ENCODE measurements at places on chromosomes 4 and X.

DNA sequence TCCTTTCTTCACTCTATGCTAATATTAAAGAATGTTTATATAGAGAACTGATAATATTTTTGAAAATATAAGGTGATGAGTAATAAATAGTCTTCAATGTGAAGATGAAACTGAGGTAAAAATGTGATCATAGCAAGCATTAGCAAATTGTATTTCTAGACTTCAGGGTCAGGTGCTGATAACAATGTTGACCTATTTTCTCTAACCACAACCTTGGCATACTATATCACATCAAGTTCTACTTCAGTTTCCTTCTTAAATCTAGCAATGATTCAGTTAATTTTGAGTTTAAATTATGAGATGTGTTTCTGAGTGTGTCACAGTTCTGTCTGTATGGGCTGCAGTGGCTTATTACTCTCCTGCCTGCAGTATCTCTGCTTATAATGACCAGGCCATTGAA is 209.4 kb downstream of the RAPGEF2 start:
- DNase-seq, result no peak

- DNase-seq, result no peak
These were observed 24.4 kb upstream of the RP2 start for GRCh38 chrX:46812445-46812844.

- DNase-seq, result no peak
These were observed 77.2 kb upstream of the TLR3 start for GRCh38 chr4:185991770-185992169.

GRCh38 chr4:54930226-54930625 is 195.2 kb downstream of the KDR start:
- no peak for DNase-seq

- no peak for DNase-seq
These were observed 69.4 kb downstream of the DCHS2 start for GRCh38 chr4:154422152-154422551.

GRCh38 chr4:158444621-158445020 is 77.1 kb upstream of the RXFP1 start:
- DNase-seq, result no peak

- no peak for DNase-seq
These were observed 22.5 kb downstream of the BMX start for GRCh38 chrX:15523088-15523487.

DNA sequence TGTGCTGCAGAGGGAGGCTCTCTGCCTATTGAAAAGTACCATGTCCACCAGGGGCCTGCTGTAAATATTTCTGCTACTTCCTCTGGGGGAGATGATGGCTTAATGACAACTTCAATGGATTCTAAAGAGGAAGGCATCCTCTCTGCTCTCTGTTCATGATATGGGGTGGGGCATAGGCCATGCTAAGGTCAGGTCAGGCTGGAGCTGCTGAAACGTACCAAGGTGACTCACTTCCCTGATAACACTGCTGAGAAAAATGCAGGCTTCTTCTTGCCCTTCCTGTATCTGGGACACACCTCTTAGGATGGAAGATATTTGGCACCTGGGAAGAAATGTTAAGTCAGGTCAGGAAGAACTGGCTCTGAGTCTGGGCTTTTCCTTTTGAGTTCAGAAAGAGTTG is 31.5 kb downstream of the HS3ST1 start:
- no peak for DNase-seq

- DNase-seq, result no peak
These were observed 12.9 kb downstream of the PCDH18 start for GRCh38 chr4:137519406-137519805.

DNA sequence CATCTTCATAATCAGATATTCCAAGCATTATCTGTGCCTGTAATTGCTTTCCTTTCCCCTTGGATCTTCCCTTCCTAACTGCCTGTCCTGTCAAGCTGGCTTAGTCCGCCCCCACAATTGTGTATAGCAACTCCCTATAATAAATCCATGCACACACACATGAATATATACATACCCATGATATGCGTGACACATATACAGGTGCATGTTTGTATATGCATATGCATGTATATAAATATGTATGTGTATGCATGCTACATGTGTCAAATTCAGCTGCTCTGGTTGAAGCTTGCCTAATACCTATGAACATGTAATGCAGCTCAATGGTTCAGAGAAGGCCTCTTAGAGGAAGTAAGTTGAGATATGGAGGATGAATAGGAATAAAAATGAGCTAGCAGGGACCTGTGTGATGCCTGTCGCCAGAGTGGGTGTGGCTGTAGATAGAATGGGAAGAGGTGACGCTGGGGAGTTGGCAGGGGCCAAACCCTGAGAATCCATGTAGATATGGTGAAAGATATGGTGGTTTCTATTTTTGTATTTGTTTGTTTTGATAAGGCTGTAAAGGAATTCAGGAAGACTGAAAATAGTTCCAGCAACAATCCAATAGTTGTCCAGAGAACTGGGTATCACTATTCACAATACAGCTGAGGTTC is 595.0 kb upstream of the BOD1L1 start:
- no peak for DNase-seq

DNA sequence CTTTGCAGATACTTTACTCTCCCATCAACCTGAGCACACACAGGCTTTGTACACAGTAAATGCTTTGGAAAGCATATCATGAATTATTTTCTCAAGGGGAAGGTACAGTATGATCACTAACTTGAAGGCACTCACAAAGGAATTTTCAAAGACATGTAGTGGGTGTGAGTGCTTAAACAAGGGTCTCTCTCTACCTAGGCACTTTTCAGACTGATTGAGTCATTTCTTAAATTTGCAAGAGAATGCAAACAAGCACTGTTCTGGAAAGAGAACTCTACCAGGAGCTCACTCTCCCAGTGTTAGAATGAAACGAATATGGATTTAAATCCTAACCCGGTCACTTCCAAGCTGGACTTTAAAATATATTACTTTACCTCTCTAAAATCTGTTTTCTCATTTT is 85.7 kb downstream of the MAML3 start:
- DNase-seq, result no peak

GRCh38 chr4:146245246-146245645 is 30.9 kb downstream of the REELD1 start:
- DNase-seq, result no peak

DNA sequence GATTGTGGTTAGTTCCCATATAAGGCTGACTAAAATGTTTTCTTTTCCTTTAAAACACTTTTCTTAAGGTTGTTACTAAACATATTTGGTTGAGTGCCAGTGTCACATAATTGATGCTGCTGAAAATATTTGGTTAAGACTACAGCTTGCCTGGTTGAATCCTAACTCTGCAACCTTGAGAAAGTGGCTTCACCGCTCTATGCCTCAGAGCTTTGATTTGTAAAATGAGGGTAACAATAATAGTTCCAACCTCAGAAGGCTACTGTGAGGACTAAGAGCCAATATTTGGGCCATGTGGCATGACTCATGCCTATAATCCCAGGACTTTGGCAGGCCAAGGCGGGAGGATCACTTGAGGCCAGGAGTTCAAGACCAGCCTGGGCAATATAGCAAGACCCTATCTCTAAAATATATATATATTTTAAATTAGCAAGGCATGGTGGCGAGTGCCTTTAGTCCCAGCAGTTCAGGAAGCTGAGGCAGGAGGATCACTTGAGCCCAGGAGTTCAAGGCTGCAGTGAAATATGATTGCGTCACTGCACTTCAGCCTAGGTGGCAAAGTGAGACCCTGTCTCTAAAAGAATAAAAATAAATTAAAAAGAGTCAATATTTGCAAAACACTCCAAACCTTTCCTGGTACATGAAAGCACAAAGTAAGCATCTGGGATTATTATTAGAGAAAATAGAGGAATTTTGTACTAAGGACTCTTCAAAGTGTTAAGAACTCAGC is 7.1 kb upstream of the NEIL3 start:
- DNase-seq, result no peak

GRCh38 chr4:2794486-2795299 is 1.8 kb downstream of the SH3BP2 start:
- no peak for DNase-seq

GRCh38 chrX:153873282-153874084 is 12.5 kb downstream of the L1CAM start:
- DNase-seq, result no peak

GRCh38 chrX:136694431-136695087 is 46.6 kb downstream of the CD40LG start:
- DNase-seq, result no peak

DNA sequence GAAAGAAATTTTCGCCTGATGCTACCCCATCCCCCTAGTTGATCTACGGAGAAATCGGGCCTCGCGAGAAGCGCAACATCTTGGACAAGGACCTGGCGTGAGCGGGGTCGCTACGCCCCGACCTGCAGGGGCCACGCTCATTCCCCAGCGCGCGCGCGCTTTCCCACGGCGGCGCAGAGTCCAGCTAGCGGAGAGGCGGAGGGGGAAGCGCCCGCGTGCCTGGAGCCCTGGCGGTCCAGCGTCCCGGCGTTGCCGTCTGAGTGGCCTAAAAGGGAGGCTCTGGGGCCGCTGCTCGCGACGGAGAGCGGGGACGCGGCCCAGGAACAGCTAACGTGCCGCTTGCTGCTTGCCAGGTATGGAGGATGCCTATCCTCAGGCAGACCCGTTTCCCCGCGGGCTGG is 6.0 kb upstream of the SOX3 start:
- no peak for DNase-seq

DNA sequence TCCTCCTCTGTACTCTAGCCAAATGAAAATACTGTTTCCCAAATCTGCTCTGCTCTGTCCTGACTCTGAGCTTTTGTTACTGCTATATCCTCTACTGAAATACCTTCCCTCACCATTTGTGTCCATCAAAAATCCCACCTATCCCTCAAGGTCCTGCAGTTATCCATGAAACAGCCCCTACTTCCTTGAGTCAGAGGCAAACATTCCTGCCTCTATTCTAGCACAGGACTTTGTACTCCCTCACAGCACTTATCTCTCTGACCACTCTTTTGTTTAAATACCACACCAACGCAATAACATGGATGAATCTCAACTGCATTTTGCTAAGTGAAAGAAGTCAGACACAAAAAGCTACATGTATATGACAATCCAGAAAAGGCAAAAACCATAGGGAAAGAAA is 10.5 kb upstream of the RNF128 start:
- no peak for DNase-seq

- DNase-seq, result no peak
These were observed 58.7 kb downstream of the MAD2L1 start for GRCh38 chr4:120007896-120008436.

GRCh38 chr4:127284236-127284635 is 348.5 kb upstream of the INTU start:
- no peak for DNase-seq

GRCh38 chr4:138308356-138308755 is 66.2 kb upstream of the SLC7A11 start:
- DNase-seq, result no peak

DNA sequence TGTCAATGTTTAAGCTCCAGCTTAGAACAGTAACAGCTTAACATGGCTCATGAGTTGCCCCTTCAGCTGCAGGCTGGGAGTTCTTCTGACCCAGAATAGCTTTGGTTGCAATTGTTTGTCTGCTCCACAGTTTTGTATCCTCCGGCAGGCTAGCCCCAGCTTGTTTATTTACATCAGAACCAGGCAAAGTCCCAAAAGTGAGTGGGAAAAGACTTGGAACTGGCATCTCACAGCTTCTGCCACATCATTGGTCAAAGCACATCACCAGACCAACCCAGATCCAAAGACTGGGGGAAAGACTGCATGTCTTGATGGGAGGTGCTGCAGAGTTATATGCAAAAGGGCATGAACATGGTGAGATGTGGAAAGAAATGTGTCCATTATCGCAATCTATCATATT is 231.2 kb upstream of the CPEB2 start:
- DNase-seq, result no peak

DNA sequence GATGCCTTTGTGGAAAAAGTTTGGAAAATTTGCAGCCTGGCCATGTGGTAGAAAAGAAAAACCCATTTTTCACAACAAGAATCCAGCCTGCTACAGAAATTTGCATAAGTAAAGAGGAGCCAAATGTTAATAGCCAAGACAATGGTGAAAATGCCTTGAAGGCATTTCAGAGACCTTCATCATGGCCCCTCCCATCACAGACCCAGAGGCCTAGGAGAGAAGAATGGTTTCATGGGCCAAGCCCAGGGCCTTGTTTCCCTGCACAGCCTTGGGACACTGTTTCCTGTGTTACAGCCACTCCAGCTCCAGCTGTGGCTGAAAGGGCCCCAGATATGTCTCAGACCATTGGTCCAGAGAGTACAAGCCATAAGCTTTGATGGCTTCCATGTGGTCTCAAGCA is 101.4 kb upstream of the LINC00632 start:
- DNase-seq, result no peak

- no peak for DNase-seq
These were observed 58.9 kb downstream of the PLAC1 start for GRCh38 chrX:134599184-134599914.

DNA sequence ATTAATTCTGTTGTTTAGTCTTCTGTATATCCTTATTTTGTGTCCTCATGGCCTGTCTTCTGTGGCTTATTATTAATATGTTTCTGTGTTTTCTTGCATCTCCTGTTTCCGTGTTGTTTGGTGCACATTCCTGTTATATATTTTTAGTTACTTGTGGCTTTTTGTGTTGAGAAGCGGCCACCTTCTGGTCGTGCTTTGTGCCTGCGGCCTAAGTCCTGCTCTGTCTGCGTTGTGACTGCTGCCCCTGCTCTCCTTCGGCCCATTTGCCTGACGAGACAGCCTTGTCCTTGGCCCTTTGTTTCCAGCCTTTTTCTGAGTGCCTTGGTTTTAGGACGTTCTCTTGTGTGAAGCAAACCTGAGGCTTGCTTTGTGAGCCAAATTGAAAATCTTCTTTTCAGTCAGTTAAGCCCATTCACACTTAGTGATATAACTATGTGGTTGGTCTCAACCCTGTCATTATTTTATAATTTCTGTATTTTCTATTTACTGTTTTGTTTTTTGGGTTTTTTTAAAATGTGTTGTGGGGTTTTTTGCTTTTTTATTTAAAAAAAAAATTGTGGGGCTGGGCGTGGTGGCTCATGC is 43.8 kb downstream of the TNIP2 start:
- no peak for DNase-seq

DNA sequence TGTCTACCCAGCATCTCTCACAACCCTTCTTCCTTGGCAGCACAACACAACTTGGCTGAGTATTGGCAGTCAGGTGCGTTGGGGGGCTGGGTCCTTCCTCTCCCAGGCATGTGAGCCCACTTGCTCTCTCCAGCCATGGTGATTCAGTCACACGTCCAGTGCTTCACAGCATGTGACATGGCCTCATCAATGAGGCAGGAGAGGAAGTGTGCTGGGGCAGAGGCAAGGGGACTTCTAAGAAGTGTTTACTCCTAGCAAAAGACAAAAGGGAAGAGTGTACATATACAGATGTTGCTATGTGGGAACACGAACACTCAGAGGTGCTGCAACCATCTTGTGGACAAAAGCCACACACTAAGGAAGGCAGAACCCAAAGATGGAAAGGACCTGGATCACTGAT is 380.8 kb downstream of the FBXW7 start:
- DNase-seq, result no peak

DNA sequence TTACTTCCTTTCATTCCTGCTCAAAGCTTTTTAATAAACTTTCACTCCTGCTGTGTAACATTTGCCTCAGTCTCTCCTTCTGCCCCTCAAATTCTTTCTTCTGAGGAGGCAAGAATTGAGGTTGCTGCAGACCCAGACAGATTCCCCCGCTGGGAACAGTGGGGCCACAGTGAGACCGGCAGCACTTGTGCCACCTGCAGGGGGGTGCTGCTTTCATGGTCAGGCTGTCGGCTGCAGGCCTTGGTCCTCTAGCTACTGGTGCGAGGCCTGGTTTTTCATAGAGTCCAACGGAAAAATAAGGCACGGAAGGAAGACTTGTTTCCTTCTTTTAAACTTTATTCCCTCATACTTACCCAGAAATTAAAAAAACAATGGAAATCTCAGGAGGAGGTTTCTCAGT is 296.7 kb downstream of the NR3C2 start:
- no peak for DNase-seq

GRCh38 chr4:86582410-86582809 is 11.7 kb upstream of the PTPN13 start:
- no peak for DNase-seq

GRCh38 chrX:40845331-40845911 is 110.1 kb upstream of the MED14 start:
- no peak for DNase-seq
